Ureter (tissue), 1 donor: ENCODE measurements at places on chromosomes 16 and 17. TPM values are rescaled to one million over a fixed set of nuclear protein-coding genes. Genes with fewer than 3 reads are reported as not detected.

DNA sequence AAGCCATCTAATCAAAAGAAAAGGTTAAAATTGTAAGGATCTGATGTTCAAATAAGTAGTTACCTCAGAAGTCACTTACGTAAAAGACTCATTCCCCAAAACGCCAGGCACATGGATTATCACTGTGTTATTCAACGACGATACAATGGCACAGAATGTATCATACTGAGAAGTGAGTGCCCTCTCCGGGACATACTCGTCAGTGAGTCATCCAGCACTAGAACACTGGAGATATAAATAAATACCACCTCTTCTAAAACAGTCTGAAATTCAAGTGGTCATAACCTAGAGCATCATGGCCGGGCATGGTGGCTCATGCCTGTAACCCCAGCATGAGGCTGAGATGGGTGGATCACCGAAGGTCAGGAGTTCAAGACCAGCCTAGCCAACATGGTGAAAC, 24.9 kb downstream of the USP31 start:
- DNase-seq: no peak

Gene TMIGD1
- total RNA-seq: not detected

- DNase-seq: peak; percentile 82
Measured at GRCh38 chr17:28726226-28726626, at the start of gene TLCD1. TSS of gene TLCD1 (minus strand) at chr17:28726233. CDS start at chr17:28726097, 136 bp downstream.

DNA sequence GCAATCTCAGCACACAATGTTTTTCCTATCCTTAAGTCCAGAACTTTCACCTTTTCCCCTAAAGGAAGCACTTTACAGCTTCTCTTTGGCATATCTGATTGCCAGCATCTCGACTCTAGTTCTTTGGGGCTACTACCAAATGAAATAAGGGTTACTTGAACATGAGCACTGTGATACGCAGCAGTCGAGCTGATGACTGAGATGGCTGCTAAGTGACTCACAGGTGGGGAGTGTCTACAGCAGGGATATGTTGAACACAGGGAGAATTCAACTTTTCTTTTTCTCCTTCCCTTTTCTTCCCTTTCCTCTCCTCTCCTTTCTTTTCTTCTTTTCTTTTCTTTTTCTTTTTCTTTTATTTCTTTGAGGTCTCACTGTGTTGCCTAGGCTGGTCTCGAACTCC, 334.8 kb downstream of the MAF start:
- DNase-seq: no peak

GRCh38 chr16:27822996-27823395, 240.5 kb downstream of the GSG1L start:
- DNase-seq: no peak
